Right atrium auricular region (tissue), 2 donors: ENCODE measurements at places on chromosomes 11 and 22. TPM values are rescaled to one million over a fixed set of nuclear protein-coding genes. Genes with fewer than 3 reads are reported as not detected.

The PANX2 gene
- 1.7 TPM for total RNA-seq

The GSC2 gene
- not detected for total RNA-seq

The OOSP1 gene
- total RNA-seq, result not detected

The CCDC15 gene
- not detected for total RNA-seq

The CRACR2B gene
- total RNA-seq, result 29.7 TPM

The ART5 gene
- total RNA-seq, result 1.1 TPM

The FAM111B gene
- total RNA-seq, result 0.20 TPM

The XKR3 gene
- not detected for total RNA-seq

The TESMIN gene
- total RNA-seq, result 0.78 TPM

The NLRP6 gene
- 0.20 TPM for total RNA-seq

The HPX gene
- not detected for total RNA-seq

The GRIA4 gene
- not detected for total RNA-seq

The MUC5AC gene
- not detected for total RNA-seq

The CD3D gene
- 1.5 TPM for total RNA-seq

The WBP2NL gene
- 0.22 TPM for total RNA-seq

The SLN gene
- total RNA-seq, result 1,160 TPM

The HEPHL1 gene
- not detected for total RNA-seq

The PRG3 gene
- total RNA-seq, result not detected

The ZW10 gene
- total RNA-seq, result 7.9 TPM

The OR8G5 gene
- not detected for total RNA-seq

The HMOX1 gene
- 11.1 TPM for total RNA-seq

The ARHGAP8 gene
- total RNA-seq, result 0.24 TPM

The CSRP3 gene
- 1,621 TPM for total RNA-seq

The IGSF9B gene
- 32.1 TPM for total RNA-seq

The MYO7A gene
- 5.0 TPM for total RNA-seq

The OR52E8 gene
- total RNA-seq, result not detected

The SLC22A6 gene
- not detected for total RNA-seq

The TRIM49 gene
- not detected for total RNA-seq

The AP1B1 gene
- 31.4 TPM for total RNA-seq

The DRD4 gene
- not detected for total RNA-seq

The LINC01488 gene
- total RNA-seq, result not detected

The NOX4 gene
- total RNA-seq, result 20.2 TPM

The ZNF202 gene
- 4.1 TPM for total RNA-seq

The OR52I2 gene
- not detected for total RNA-seq

The RIBC2 gene
- not detected for total RNA-seq

The TSGA10IP gene
- total RNA-seq, result not detected

The IL17REL gene
- not detected for total RNA-seq

The LUZP2 gene
- total RNA-seq, result 0.19 TPM

The OR51A4 gene
- not detected for total RNA-seq

The SCARF2 gene
- 11.0 TPM for total RNA-seq

The HBG1 gene
- not detected for total RNA-seq

The KBTBD3 gene
- total RNA-seq, result 4.2 TPM

The RASGRP2 gene
- 30.4 TPM for total RNA-seq

The APOA1 gene
- 9.5 TPM for total RNA-seq
